Stimulated activated CD4-positive, alpha-beta T cell treated with anti-CD3 and anti-CD28 coated beads, TNF-alpha, amount 100 ng/mL, for 4 hours (primary cell): ENCODE measurements at places on chromosomes 5 and 9.

- DNase-seq, result no peak
Observed at GRCh38 chr5:10343486-10343885, 10.0 kb upstream of the MARCHF6 start.

DNA sequence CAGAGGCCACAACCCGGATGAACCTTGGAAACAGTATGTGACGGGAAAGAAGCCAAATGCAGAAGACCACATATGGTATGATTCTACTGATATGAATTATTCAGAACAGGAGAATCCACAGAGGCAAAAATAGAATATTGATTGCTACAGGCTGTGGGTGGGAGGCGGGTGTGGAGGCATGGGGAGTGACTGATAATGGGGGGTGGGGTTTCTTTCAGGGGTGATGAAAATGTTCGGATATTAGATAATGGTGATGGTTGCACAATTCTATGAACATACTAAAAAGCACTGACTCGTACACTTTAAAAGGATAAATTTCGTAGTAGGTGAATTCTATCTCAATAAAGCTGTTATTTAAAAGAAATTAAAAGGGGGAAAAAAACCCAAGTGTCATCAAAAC, 10.7 kb downstream of the IL4 start:
- no peak for DNase-seq

GRCh38 chr5:92795633-92796032, 785.4 kb downstream of the NR2F1-AS1 start:
- DNase-seq, result no peak

GRCh38 chr5:121890297-121890858, 38.7 kb downstream of the FTMT start:
- DNase-seq, result no peak

DNA sequence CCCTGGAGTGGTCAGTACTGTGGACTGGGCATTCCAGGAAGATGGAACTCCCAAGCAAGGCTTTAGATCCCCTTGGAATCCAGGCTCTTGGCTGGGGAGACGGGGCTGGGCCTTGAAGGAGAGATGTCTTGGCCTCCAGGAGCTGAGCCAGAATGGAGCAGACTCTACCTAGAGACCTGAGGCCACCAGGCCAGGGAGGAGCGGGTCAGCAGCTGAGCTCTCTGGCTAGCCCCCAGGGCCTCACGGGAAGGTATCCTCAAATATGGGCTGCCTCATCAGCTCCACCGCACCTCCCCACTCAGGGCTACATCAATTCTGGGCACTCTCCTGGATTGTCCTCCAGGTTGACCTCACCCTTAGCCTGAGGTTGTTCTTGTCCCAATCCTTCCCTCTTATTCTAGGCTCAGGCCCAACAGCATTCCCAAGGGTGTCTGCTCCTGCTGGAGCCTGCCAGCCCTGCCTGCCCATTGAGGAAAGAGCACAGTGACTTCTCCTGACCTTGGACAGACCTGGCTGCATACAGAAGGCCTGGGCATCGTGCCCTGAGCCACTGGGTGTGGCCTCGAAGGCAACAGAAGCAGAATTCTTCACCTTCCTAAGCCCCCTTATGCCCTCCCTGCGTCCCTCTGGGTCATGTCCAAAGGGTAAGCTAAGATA, 3.0 kb upstream of the PDLIM4 start:
- no peak for DNase-seq

DNA sequence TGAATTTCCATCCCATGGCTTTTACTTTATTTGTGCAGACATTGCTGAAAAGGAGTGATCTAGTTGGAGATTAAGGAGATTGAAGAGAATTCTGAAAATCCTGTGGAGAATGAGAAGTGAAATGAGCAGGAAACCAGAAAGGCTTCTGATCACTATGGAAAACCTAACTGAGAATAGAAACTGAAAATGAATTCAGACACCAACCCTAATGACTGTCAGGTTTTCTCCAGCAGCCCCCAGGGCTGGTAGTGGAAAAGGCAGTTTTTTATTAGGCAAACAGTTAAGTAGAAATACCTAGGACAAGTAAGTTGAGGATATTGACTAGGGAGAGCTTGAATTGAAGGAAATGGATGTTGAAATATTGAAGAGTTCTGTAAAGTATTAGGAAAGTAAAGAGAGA, 14.7 kb upstream of the ARRDC3 start:
- DNase-seq, result no peak

DNA sequence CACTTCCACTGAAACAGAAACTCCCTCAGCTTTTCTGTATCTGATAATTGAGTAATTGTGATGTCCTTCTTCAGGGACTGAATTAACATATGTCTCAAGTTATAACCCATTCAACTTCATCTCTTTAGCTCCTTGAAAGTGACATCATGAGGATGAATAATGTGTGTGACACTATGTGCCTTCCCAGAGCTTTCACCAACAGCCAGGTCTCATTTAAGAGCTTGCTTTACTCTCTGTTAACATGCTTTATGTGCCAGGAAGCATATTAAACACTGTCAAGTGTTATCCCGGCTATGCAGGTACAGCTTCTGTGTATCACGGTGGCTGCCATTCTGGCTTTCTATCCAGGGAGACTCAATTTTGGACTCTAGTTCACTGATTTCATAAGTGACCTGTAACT, 799.9 kb downstream of the CDH12 start:
- DNase-seq, result no peak

DNA sequence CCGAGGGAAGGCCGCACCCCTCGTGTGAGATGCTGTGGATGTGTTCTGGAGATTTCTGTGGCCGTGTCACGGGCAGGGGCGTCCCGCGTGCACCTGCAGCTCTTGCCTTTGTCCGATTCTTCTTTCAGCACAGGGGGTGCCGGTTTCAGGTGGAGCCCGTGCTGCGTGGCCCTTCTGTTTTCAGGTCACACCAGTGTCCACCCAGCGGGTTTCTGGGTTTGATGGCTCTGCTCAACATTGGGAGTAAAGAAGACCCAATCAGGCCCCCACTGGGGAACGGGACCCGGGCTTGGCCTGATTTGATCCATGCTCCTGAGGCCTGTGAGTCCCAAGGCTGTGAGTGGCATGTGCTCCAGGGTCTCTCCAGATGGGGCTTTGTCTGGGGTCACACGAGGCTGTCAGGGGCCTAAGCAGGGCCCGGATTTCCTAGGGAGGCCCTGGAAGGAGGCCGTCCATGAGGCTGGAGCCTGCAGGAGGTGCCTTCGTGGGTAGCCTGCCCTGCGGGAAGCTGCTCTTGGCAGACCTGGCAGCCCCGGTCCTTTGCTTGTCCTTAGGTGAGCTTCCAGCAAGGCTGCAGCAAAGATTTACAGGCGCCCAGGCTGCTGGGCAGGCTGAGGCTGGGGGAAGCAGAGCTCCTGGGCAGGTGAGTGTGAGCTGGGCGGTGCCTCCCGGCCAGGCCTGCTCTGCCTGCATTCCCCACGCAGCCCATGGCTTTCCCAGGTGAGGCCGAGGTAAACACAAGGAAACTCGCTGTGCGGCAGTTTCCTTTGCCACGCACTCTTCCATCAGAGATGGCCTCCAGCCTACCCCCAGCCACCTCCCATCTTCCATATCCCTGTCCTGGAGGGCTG, 12.8 kb downstream of the MRPL36 start:
- DNase-seq, result no peak

DNA sequence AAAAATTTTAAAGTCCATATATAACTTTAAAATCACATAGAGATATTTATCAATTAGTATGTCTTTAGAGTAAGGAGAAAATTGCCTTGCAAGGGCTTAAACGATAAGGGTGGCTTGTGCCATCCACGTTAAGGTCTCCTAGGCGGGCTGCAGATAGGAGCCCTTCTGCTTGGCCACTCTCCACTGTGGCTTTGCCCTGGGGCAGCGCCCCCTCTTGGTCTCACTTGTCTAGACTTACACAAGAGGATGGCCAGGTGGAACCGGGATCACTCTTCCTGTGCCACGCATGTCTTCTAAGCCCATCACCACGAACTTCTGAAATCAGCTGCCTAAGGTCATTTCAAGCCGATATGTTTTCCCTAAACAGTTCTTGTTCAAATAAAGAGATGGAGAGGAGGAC, 2.9 kb downstream of the FPGS start:
- DNase-seq, result no peak

GRCh38 chr9:133579601-133580418, 29.4 kb downstream of the FAM163B start:
- DNase-seq, result no peak

DNA sequence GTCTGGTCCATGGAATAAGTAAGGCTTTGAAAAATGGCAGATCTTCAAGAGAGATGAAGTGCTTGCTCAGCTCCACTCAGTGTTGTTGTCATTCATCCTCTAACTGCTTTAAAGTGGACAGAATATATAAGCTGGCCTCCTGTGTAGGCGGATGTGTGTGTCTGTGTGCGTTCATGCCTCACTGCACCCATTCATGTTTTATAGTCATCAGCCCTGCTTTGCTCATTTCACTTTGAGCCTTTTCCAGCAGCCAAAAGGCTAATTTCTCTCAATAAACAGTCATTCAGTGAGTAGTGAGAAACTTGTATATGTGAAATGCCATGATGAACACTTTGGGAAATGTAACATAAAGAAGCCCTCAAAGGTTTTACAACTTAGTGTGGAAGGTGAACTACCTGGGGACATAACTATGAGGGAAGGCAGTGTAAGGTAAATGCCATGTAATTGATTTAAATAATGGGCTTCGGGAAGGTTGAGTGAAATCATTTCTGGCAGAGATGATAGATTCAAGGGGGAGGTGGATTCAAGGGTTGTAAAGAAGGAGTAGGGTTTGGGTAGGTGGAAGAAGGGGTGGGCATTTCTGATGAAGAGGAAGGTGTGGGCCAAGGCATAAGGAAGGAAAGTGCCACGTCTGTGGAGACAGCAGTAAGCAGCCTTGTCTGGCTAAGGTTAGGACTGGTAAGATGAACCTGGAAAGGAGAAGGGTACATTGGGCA, 15.7 kb downstream of the TTC23L start:
- no peak for DNase-seq
